Endodermal cell (in vitro differentiated cells): ENCODE measurements at places on chromosomes 2 and 18. TPM values are rescaled to one million over a fixed set of nuclear protein-coding genes. Genes with fewer than 3 reads are reported as not detected.
A peak's percentile ranks its signal among the peaks of the same experiment; 100 is the strongest.

RUFY4 gene
- total RNA-seq = 0.35 TPM in 1 of 2 replicates, not detected in the other

LOXHD1 gene
- not detected in 3 replicates for total RNA-seq

PLCD4 gene
- total RNA-seq = 0.25 to 1.2 TPM (median 0.73 TPM) in 3 replicates

SERPINB3 gene
- 0.25 TPM in 1 of 2 replicates, not detected in the other for total RNA-seq

ID2 gene
- total RNA-seq = 77.7 and 91.2 TPM in 2 replicates

GALR1 gene
- total RNA-seq = 0.05 TPM in 1 of 3 replicates, not detected in the others

RIT2 gene
- 0.36 TPM in 1 of 3 replicates, not detected in the others for total RNA-seq

PROM2 gene
- total RNA-seq = 2.2 and 2.3 TPM in 2 replicates

CASP10 gene
- total RNA-seq = 4.1 and 6.0 TPM in 2 replicates

REG3A gene
- total RNA-seq = not detected in 3 replicates

GRCh38 chr2:68375582-68375981 lies 10.5 kb downstream of the PLEK start:
- no peak for DNase-seq
- no peak overlapping the region for H3K4me3 ChIP-seq
- no peak overlapping the region for H3K27ac ChIP-seq
- no peaks in the 10 kb centered on the region for H3K36me3 ChIP-seq
- peaks cover 6% of the 10 kb centered on the region for H3K27me3 ChIP-seq

GRCh38 chr2:161170958-161171932 lies 11.0 kb downstream of the TANK start:
- peaks cover 6% of the 10 kb centered on the region for H3K36me3 ChIP-seq
- H3K4me3 ChIP-seq = peak overlapping the region; percentile 14
- H3K27ac ChIP-seq = no peak overlapping the region
- no peaks in the 10 kb centered on the region for H3K27me3 ChIP-seq
- DNase-seq = no peak

GRCh38 chr2:75920859-75921551 lies 210.3 kb upstream of the GCFC2 start:
- H3K4me3 ChIP-seq = no peak overlapping the region
- H3K27ac ChIP-seq = peak overlapping the region; percentile 94
- H3K27me3 ChIP-seq = no peaks in the 10 kb centered on the region
- H3K36me3 ChIP-seq = no peaks in the 10 kb centered on the region
- no peak for DNase-seq
- no peaks in the 10 kb centered on the region for H3K4me1 ChIP-seq

DNA sequence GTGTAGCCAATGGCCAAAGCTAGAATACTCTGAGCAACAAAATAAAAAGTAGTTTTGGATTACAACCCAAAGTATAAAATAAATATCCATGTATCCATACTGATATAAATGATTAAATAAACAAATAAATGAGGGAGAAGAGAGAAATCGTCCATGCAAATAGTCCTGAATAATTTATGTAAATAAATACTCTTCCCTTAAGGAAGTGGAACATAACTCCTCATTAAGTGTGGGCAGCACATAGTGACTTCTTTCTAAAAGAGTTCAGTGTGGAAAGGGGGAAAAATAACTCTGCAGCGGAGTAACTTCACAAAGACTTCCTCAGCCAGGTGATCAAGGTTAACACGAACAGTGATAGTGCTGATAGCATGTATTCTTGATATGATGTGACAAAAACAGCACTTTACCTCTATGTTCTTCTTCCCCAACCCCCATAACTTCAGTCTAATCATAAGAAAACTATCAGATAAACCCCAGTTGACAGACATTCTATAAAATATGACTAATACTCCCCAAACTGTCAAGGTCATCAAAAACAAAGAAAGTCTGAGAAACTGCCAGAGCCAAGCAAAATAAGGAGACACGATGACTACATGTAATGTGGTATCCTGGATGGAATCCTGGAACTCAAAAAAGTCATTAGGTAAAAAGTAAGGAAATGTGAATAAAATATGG lies 30.7 kb downstream of the METTL8 start:
- H3K27ac ChIP-seq = no peak overlapping the region
- H3K36me3 ChIP-seq = no peaks in the 10 kb centered on the region
- no peak for DNase-seq
- no peaks in the 10 kb centered on the region for H3K4me1 ChIP-seq

DNA sequence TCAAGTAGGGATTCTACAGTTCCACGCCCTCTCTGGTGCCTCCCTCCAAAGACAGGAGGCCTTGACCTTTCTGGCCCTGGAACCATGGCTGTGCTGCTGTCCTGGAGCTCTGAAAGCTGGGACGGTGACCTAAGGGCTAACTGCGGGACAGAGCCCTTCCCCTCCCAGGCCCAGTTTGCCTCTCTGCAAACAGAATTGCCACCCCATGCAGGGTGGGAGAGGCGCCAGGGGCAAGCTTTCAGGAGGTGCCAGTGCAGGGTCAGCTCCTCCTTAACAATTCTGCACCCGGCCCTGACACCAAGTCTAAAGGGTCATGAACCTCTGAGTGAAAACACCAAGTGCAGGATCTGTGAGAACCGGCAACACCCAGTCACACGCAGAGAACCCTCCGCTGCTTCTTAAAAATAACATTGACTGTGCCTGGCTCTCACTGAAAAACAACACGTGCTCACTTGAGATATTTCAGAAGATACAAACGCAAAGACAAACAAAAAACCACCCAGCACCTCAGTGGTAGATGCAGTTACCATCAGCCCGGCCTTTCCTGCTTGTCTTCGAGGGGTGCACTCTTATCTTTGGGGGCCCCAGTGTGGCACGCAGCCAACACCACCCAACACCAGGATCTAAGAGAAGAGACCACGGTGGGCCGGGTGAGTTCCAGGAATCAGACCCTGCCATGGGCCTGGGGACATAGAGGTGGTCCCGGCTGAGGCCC lies 1.1 kb upstream of the SNED1 start:
- no peaks in the 10 kb centered on the region for H3K36me3 ChIP-seq
- no peaks in the 10 kb centered on the region for H3K4me1 ChIP-seq
- H3K4me3 ChIP-seq = no peak overlapping the region
- DNase-seq = peak; percentile 44

GRCh38 chr18:30489890-30490643 lies 552.5 kb downstream of the DSC3 start:
- H3K27me3 ChIP-seq = no peaks in the 10 kb centered on the region
- H3K27ac ChIP-seq = no peak overlapping the region
- no peak overlapping the region for H3K4me3 ChIP-seq

- H3K4me3 ChIP-seq = no peak overlapping the region
- H3K27me3 ChIP-seq = no peaks in the 10 kb centered on the region
- no peak overlapping the region for H3K27ac ChIP-seq
- H3K36me3 ChIP-seq = no peaks in the 10 kb centered on the region
Observed at GRCh38 chr2:152492911-152493310, 157.9 kb downstream of the FMNL2 start.

DNA sequence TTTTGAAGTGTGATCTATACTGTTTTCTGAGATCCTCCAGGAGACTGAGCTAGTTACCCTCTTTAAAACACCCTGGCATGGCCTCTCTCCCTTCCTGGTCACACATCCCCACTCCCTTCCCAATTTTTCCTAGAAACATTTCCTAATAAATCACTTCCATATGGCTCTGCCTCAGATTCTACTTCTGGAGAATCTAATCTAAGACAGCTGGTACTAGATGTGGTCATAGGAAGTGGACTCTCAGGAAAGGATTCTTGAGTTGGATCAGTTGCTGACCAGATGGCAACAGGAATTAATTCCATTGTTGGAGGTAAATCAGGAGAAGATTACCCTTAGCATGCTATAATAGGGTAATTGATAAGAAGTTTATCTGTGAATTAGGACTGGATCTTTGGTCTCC lies 310.5 kb downstream of the SATB2 start:
- DNase-seq = no peak
- H3K27me3 ChIP-seq = no peaks in the 10 kb centered on the region
- no peaks in the 10 kb centered on the region for H3K36me3 ChIP-seq
- H3K27ac ChIP-seq = no peak overlapping the region

- H3K27ac ChIP-seq = no peak overlapping the region
- H3K27me3 ChIP-seq = no peaks in the 10 kb centered on the region
- no peaks in the 10 kb centered on the region for H3K36me3 ChIP-seq
- peaks cover 5% of the 10 kb centered on the region for H3K4me1 ChIP-seq
- H3K4me3 ChIP-seq = no peak overlapping the region
Observed at GRCh38 chr2:232103140-232103737, 141.7 kb downstream of the DIS3L2 start.

- no peak for DNase-seq
- peak overlapping the region; percentile 100 for H3K27ac ChIP-seq
- no peaks in the 10 kb centered on the region for H3K27me3 ChIP-seq
- H3K4me1 ChIP-seq = peaks cover 3% of the 10 kb centered on the region
- peaks cover 20% of the 10 kb centered on the region for H3K36me3 ChIP-seq
Observed at GRCh38 chr2:113888641-113889470, 1.0 kb upstream of the ACTR3 start.

DNA sequence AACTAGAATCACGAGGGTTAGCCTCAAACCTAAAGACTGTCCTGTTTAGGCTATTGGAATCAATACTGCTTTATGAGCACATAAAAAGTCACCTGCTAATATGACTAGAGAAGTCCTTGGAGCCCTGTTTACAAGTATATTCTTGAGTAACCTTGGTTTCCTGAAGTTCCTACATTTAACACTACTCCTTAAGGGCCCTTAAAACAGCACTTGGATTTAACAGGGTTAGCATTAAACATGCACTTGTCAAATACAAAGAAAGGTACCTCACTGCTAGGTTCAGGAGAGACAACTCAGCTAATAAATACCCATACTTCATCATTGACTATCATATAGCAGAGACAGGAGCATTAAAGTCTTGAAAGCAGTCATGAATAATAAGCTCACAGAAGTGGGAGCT lies 96.7 kb downstream of the SLC5A7 start:
- H3K27ac ChIP-seq = no peak overlapping the region
- no peaks in the 10 kb centered on the region for H3K27me3 ChIP-seq
- H3K4me3 ChIP-seq = no peak overlapping the region
- H3K36me3 ChIP-seq = no peaks in the 10 kb centered on the region
- no peak for DNase-seq
- H3K4me1 ChIP-seq = no peaks in the 10 kb centered on the region

DNA sequence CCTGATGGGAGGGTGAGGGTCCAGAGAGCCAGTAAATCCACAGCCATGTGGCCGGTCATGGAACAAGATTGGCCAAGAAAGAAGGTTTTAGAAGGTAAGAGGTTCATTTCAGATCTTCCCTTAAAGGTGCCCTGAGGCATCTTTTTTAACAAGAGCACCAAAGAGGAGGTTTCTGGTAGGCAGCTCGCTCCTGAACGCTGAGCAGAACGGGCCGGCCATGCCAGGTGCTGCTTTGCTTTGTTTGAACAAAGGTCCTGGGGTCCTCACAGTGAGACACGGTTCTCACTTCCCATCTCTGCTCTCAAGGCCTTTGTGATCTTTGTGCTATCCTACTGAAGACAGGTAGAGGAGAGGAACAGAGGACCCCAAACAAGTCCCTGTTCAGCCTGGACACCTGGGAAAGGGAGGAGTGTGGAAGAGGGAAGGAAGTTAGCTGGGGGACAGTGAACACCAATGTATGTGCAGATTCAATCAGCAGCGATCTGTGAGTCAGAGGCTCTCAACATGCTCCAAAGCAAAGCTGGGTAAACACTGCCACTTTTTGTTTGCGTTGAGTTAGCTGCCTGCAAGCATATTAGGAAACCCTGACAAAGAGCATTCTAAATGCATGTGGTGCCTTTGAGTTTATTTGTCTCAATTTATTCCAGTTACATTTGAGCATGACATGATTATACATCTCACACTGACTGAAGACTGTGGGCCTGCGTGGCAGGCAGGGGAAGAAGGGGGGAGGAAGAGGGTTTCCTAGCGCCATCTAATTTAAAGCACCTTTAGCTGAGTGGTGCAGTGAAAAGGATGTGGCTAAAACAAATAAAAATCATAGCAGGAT lies 102.4 kb downstream of the ASB1 start:
- no peak overlapping the region for H3K27ac ChIP-seq
- no peaks in the 10 kb centered on the region for H3K4me1 ChIP-seq
- no peaks in the 10 kb centered on the region for H3K27me3 ChIP-seq
- no peak for DNase-seq
- no peaks in the 10 kb centered on the region for H3K36me3 ChIP-seq

GRCh38 chr2:109129356-109129920 lies 433 bp downstream of the SH3RF3 start:
- no peaks in the 10 kb centered on the region for H3K36me3 ChIP-seq
- peak; percentile 74 for DNase-seq
- H3K27ac ChIP-seq = no peak overlapping the region

GRCh38 chr2:23135481-23136100 lies 249.4 kb upstream of the KLHL29 start:
- H3K27ac ChIP-seq = no peak overlapping the region

DNA sequence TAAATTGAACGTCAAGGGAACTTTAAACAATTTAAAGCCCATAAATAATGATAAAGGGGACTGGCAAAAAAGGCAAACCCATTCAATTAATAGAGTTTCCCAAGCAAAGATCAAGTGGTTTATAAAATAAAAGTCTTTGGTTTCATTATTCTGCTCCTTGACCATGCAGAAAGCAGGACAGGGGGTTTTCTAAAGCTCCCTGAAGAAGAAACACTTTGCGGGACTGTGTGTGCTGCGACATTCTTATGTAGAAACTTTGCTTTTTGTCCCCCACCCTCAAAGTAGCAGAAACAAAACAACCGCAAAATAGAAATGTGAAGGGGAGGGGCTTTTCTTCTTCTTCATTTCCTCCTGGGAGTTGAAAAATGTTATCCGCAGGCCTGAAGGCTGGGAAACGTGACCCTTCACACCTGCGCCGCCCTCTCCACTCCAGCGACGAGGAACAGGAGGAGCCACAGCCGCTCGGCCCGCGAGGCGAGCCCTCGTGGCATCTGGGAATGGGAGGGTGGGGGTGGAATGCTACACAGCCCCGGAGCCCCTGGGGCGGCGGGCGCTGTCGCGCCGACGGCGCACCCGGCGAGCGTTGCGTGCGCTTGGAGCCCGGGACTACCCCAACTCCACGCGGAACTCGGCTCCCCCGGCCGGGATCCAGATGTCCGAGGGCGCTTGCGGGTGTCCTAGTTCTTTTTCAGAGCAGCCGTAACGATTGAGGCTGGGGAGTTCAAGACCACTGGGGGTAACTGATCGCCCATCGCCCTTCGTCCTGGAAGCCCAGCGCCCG lies 4.3 kb upstream of the GBX2 start:
- H3K27ac ChIP-seq = peak overlapping the region; percentile 80
- DNase-seq = peak; percentile 60
- no peak overlapping the region for H3K4me3 ChIP-seq
- peaks cover 12% of the 10 kb centered on the region for H3K4me1 ChIP-seq
- H3K36me3 ChIP-seq = no peaks in the 10 kb centered on the region

DNA sequence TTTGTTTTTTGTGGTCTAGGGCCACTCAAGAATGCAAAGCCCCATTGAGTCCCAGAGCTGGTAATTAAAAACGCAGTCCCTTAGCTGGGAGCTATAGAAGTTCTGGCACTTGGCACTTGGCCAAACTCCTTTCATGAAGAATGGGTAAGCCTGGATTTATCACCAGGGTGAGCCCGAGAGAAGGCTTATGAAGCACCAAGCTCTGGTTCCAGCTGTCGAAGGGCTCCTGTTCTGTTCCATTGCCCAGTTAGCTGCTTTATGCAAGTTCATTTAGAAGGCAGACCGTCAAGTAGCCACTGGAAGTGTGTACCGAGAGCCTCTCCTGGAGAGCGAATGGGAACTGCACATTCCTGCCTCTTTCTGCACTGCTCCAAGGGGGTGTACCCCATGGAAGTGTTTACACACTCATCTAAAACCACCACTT lies 14.2 kb downstream of the ECEL1 start:
- H3K27ac ChIP-seq = no peak overlapping the region
- H3K27me3 ChIP-seq = peaks cover 42% of the 10 kb centered on the region
- H3K4me1 ChIP-seq = no peaks in the 10 kb centered on the region

GRCh38 chr2:174281736-174282135 lies 33.4 kb upstream of the OLA1 start:
- no peaks in the 10 kb centered on the region for H3K27me3 ChIP-seq
- no peak for DNase-seq
- no peaks in the 10 kb centered on the region for H3K4me1 ChIP-seq
- no peak overlapping the region for H3K4me3 ChIP-seq

GRCh38 chr2:45898819-45899218 lies 247.3 kb downstream of the PRKCE start:
- H3K27me3 ChIP-seq = peaks cover 33% of the 10 kb centered on the region
- H3K4me1 ChIP-seq = no peaks in the 10 kb centered on the region
- no peak overlapping the region for H3K27ac ChIP-seq
- no peaks in the 10 kb centered on the region for H3K36me3 ChIP-seq
- no peak overlapping the region for H3K4me3 ChIP-seq
- DNase-seq = no peak
